ENCODE measurements at places on chromosomes 6 and 20. TPM values are rescaled to one million over a fixed set of nuclear protein-coding genes. Genes with fewer than 3 reads are reported as not detected.

Gene GGTLC1
- total RNA-seq: 0.32 TPM

Gene SNX9
- total RNA-seq: 68.0 TPM

Gene SLC17A1
- total RNA-seq: not detected

Gene ERMARD
- total RNA-seq: 23.1 TPM

Gene TAAR2
- not detected for total RNA-seq

Gene HSPA1L
- 3.4 TPM for total RNA-seq

Gene CDSN
- not detected for total RNA-seq

Gene IMPG1
- not detected for total RNA-seq

DNA sequence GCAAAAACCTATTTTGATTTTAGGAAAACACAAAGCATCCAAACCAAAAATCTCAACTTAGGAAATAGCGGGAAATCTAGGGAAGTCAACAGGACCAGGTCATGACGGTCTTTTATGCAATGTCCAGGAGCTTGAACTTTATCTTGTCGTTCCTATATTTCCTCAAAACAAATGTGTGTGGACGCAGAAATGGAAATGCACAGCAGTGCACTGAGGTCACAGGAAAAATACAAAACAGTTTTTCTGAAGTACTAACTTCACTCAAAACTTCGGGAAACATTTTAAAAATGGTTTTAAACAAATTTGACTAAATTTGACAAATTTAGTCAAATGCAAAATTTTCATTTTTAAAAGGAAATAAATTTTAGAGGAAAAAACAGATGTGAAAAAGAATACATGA lies 5.5 kb upstream of the SLC17A2 start:
- no peak for DNase-seq

DNA sequence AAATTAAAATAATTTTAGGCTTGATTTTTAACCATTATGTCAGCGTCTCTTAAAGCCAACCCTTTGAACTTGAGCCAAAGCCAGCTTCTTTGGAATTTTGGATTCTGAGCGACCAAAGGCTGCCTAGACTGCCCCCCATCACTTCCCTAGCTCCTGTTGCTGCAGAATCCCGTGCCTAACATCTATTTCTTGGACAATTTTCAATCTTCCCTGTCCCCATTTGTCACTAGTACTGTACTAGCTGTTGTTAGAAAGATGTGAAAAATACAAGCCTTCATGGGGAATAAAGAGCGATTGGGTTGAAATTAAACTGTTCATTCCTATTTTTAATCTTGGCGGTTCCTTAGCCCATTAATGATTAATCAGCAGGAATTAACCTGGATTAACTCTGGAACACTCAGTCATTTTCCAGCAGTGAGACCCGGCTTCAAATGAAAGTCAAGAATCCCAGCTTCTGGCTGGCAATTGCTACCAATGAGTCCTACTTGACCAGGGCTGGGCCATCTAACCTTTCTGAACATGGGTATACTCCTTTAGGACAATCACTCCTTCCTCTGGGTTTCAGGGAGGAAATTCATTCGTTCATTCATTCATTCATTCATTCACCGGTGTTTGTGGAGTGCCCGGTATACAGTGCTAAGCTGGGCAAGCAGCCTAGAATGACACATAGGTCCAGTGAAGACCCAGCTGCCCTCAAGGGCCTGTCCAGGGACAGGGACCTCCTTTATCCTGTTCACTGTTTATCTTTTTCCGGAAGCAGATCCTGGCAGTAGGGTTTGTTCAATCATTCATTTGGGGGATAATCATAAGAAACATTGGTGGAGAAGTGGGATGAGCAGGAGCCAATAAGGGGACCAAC lies 1.4 kb upstream of the RRBP1 start:
- DNase-seq: no peak

DNA sequence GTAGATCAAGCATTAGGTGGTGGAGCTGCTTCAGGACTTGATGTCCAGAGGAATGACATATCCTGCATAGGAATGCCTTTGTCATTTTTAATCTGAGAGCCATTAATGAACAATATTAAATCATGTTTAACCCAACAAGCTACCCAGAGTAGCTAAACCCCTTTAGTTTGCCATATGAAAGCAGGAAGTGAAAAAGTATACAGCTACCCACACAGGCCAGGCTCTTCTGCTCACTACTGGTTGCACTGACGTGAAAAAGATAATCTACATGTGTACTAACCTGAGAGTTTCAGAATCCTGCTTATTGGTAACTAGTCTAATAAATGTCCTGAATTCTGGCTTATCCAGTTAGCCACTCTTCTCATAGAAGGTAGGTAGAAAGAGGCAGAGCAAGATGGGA lies 19.9 kb downstream of the GLYATL3 start:
- no peak for DNase-seq

- peak; percentile 59 for DNase-seq
These were observed 972 bp downstream of the RNF8 start for GRCh38 chr6:37354526-37355384.

GRCh38 chr20:44390280-44390679 lies 34.8 kb downstream of the HNF4A start:
- DNase-seq: no peak

DNA sequence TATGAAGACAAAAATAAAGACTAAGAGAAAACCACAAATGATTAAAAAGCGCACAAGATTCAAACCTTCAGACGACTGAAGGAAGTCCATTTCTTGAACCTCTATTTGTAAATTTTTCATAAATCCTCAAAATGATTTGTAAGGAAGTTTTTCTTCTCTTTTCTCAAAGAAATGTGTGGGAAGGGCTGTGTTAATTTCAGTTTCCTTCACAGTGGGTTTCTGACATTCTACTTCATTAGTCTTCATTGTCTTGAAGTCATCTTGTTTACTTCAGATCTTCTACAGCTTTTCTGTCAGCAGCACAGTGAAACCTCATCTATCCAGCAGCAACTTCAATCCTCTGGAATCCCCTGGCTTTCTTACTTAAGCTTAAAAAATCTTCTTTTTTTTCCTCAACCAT lies 87.6 kb upstream of the MYLIP start:
- DNase-seq: no peak

DNA sequence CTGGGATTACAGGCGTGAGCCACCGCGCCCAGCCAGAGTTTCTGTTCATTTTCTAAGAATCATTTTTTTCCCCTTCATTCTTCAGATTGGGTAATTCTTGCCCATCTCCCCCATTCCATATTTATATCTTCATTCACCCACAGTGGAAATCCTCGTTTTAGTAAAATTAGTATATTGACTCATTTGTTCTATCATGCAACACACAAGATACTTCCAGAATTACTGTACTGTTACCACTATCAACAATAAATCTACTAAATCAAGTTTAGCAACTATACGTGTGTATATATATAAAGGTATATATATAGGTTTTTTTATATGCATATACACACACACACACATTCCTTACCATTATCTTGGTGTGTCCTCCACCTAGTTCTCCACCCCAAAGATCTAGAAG lies 41.2 kb upstream of the KCNG1 start:
- DNase-seq: no peak

- DNase-seq: no peak
These were observed 507.3 kb upstream of the ARID1B start for GRCh38 chr6:156269751-156270369.

DNA sequence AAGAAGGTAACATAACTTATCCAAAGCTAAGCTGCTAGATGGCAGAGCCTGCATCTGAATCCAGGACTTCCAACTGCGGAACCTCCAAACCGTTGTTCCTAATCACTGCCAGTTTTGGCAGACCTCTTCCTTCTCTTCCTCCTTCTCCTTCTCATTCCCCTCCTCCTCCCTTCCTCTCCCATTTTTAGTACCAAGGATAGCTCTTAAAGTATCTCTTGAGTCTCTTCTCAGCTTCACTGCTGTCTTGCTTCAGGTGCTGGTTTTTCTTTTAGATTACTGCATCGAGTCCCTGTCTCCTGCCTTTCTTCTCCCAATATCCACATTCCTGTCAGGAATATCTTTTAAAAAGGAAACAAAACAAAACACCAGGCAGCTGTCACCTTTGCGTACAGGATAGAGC lies 77.1 kb downstream of the CDYL start:
- no peak for DNase-seq

GRCh38 chr20:56716806-56717205 lies 87.7 kb downstream of the TFAP2C start:
- no peak for DNase-seq

DNA sequence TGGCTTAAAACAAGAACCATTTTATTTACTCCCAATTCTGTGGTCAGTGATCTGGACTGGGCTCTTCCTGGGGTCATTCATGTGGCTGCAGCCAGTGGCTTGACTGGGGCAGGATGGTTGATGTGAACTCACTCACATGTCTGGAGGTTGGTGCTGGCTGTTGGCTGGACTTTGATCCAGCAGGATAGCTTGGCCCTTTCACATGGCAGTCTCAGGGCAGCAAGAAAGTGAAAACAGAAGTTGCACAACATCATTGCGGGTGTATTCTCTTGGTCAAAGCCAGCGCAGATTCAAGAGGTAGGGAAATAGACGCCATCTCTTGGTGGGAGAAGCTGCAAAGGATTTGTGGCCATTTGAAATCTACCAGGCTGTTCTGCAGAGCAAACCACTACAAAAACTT lies 77.2 kb downstream of the MDGA1 start:
- no peak for DNase-seq

DNA sequence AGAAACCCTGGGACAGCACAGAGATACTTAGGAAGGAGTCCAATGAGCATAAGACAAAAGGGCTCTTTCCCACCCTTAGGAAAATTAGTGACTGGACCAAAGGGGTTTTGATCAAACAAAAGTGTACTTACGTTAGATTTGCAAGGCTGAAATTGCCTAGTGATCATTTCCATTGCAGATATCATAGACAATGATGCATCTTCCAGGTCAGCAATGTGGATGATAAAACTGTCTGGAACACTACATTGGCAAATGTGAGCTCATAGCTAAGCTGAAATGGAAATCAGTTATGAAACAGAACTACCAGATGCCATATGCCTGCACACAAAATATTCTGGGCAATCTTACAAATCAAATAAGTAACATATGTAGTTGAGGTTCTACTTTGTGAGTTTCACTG lies 34.0 kb downstream of the LY86 start:
- no peak for DNase-seq

DNA sequence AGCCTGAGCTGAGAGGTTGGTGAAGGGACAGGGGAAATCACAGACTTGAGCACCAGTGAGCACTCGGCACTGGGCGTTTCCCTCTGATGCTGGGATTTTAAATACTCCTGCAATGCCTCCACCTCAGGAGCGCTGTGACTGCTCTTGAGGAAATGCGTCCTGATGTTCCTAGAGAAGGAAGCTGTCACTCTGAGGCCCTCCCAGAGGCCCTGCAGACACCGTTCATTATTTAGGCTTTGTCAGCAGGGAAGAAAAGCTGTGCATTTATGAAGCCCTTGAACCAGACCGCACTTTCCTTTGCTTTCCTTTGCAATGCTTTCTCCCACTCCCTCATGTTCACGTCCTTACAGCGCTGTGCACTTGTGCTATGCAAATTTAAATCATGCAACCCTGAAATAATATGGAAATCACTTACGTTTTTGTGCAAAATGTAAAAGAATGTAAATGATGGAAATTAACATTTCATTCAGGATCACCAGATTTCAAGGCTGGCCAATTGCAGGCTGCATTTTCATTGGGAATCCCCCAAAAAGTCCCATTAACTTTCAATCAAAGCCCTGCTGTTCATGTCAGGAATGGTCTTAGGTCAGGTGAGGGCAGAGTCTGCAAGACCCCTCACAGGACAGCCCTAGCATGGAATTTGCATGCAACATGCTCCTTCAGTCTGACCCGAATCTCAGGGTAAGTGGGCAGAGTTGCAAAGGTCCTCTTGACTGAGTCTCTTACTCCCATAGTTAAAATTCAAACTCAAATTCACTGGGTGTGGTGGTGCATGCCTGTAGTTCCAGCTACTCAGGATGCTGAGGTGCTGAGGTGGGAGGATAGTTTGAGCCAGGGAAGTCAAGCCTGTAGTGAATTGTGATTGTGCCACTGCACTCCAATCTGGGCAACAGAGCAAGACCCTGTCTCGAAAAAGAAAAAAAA lies 45.8 kb upstream of the SYNDIG1 start:
- no peak for DNase-seq

GRCh38 chr6:132007474-132008190 lies 56.5 kb upstream of the CCN2 start:
- DNase-seq: no peak

DNA sequence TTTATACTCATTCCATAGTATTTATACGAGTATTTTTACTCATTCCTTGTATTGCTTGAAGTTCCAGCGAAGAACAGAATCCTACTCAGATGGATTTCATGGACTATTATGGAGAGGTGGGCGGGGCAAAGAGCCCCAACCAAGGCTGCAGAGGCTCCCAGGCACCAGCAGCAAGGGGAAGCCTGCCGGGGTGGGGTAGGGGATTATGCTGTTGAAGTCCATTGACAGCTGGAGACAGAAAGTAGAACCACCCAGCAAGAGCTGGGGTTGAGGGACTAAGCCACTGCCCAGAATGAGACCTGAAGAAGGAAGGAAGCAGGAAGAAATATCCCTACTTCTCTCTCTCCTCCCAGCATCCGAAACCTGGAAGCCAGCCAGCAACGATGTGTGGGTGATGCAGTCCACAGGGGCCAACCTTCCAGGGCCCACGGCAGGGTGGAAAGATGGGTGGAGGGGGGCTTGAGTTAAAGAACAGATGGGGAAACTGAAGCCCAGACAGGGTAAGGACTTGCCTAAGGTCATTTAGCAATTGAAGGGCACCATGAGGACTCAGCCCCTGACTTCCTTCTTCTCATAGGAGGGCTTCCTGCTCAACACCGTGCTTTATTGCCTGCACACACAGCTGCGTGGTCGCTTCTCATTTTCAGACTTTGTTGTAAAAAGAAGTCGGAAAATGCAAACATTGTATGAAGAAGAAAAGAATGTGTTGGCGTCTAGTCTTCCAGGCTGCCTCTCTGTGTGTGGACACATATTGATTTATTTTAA lies 18.3 kb upstream of the GTSF1L start:
- DNase-seq: no peak

- no peak for DNase-seq
These were observed 107.5 kb downstream of the RALGAPA2 start for GRCh38 chr20:20604907-20605306.

DNA sequence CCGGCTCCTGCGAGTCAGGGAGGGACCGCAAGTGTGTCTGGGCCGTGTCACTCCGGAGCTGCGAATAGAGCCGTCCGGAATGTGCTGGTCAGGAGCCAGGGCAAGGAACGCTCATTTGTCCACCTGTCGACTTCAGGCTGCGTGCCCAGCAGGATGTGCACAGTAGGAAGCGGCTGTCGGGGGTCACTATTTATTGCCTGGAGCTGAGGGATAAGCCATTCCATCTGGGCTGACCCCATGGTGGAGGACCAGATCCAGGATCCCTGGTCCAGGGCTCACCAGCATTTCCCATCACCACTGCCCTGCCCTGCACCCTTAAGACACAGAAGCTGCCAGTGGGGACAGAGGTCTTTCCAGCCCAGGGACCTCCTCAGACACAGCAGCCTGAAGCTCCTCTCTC lies 14.7 kb downstream of the NTSR1 start:
- peak; percentile 54 for DNase-seq
